ENCODE measurements at places on chromosomes 16 and 17.

DNA sequence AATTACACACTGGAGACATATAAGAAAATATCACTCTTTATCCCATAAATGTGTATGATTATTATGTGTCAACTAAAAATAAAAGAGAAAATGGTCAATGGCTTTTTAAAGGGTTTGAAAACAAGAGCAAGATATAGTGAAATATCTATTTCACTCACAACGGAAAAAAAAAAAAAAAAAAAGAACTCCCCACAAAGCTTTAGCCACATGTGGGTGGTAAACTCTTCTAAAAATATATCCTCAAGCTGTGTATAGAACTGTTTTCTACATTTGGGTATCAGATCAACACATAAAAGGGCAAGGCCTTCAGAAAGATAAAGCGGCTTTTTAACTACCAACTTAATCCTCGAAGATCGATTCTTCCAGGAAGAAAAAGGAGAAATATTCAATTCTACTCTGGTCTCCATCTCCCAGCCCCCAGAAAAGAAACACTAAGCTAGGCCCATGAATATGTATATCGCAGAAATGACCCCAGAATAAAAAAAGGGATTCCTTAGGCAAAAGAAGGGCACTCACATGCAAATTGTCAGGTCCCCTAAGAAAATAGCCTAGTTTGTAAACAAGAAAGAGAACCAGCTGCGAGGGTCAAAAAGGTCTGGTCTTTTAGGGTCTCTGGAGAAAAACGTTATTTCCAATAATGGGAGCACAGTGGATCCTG, 4.4 kb downstream of the LITAF start:
- no peak for DNase-seq

GRCh38 chr17:81027038-81027437, 7.9 kb upstream of the BAIAP2 start:
- no peak for DNase-seq

GRCh38 chr17:32142857-32143526, 690 bp downstream of the RHOT1 start:
- peak; percentile 32 for DNase-seq

GRCh38 chr16:12089492-12090150, 113.1 kb downstream of the SNX29 start:
- DNase-seq = peak; percentile 66

DNA sequence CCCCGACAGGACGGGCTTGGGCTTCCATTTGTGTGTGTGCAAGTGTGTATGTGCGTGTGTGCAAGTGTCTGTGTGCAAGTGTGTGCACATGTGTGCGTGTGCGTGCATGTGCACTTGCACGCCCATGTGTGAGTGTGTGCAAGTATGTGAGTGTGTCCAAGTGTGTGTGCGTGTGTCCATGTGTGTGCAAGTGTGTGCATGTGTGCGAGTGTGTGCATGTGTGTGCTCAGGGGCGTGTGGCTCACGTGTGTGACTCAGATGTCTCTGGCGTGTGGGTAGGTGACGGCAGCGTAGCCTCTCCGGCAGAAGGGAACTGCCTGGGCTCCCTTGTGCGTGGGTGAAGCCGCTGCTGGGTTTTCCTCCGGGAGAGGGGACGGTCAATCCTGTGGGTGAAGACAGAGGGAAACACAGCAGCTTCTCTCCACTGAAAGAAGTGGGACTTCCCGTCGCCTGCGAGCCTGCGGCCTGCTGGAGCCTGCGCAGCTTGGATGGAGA, 23.1 kb upstream of the ITGAX start:
- no peak for DNase-seq

DNA sequence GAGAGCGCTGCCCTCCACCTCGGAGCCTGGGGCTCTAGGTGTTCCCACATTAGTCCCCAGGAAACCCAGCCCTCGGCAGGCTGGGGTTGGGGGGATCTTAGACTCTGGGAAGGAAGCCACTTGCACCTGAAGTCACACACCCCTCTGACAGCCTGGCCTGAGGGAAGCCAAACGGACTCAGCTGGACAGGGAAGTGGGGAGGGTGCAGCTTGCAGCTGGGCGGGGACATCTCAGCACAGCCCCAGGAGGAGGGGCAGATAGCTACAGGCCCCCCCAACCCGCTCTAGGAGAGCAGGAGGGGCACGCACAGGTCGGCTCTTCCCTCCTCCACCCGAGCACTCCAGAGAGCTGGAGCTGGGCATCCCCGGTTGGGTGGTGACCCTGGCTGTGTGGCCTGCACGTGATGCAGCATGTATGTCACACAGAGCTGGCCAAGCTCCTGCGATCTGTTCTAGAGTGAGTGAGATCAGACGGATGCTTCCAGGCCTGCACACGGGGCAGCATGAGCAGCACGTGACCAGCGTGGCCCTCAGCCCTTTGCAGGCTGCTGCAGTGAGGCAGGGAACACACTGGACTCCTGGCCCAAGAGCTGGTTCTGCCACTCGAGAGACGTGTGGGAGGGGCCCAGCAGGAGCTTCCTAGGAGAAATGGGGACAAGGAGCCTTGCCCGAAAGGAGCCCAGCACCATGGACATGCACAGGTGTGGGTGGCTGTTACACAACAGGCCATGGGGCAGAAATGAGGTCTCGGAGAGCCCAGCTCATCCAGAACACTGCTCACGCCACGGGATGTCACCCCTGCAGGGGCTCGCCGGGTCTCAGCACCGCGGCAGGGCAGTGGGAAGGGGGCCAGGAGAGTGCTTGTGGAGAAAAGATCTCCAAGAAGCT, 15.4 kb downstream of the KIFC3 start:
- no peak for DNase-seq

GRCh38 chr17:49108318-49108717, 24.3 kb upstream of the B4GALNT2 start:
- DNase-seq = no peak

DNA sequence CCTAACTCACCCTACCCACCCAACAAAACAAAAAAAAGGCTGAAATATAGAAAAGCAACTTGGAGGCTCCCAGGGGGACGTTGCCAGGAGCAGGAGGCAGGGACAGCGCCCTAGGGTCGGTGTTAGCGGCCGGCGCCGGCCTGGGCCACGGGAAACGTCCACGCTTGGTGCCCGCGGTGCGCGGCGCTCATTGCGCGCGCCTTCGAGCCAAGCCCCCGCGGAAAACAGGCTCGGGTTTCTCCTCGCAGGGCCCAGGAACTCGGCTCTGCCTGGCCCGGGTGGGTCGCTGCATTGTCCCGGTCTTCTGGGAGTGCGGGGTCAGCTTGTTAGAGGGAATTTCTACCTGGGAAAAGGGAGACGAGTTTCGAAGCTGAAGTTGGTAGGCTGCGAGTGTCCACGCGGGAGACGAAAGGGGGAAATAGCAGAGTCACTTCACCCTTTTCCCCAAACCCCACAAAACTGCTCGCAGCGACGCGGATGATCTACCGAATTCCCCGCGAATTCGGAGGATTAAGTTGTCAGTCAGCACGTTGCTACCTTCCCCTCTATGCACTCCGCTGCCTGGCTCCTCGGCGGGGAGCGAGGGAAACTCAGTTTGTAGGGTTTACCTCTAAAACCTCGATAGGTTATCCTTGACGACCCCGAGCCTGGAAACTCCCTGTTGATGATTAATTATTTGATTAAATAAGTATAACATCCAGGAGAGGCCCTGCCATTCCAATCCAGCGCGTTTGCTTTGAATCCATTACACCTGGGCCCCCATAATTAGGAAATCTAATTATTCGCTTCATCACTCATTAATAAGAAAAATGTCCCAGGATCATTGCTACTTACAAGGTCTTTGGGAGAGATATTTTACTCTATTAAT, 751 bp upstream of the FOXC2 start:
- no peak for DNase-seq

DNA sequence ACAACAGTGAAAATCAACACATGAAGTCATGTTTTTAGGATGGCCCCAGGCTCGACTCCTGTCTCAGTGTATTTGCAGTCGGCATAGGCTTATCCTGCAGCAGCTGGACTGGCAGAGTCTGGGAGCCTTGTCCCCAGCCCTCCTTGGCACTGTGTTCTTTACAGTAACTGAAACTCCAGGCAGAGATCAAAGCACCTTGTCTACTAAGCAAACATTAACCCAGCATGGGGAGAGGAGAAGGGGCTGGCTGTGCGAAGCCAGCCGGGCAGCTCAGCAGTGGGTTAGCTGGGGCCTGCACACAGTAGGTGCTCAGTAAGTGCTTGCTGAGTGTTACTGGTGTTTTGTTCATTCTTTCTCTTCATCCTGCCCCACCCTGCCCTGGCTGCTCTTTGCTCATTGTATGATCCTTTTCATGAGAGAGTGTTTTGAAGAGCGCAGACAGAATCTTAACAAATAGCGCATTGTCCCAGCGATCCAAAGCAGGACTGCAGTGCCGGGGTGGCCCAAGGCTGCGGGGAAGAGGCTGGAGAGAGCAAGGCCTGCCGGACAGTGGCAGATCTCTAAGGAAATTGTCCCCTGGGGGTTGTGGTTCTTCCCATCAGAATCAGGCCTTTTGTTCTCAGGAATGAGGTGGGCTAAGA, 23.5 kb upstream of the ITGB4 start:
- DNase-seq = no peak

GRCh38 chr16:2223942-2224486, 623 bp downstream of the E4F1 start:
- peak; percentile 40 for DNase-seq

DNA sequence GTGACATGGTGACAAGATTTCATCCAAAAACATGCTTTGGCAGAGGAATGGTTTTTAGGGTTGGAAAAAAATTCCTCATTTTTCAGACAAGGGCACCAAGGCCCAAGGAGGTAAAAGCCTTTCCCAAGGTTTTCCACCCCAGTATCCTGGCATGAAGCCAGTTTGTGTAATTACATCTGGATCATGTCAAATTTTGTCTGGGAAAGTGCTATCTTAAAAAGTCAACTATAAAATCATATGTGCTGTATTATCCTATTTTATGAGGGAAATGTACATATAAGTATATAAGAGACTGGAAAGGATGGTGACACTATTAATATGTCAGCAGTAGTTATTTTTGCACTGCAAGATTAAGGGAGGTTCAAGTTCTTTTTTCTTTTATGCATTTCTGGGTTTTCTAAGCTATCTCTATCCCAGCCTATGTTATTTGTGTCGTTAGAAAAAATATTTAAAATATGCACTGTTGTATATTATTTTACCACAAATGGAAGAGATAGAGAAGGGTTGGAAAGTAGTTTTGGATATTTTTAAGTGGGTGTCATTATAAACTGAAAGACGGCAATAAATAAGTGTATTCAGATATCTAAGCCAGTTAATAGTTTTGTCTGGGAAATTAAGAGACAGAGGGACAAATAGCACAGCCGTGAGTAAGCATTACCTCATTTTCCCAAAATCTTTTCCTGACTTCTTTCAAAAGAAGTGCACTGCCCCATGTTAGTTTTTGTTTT, 13.5 kb upstream of the FBXO47 start:
- no peak for DNase-seq

DNA sequence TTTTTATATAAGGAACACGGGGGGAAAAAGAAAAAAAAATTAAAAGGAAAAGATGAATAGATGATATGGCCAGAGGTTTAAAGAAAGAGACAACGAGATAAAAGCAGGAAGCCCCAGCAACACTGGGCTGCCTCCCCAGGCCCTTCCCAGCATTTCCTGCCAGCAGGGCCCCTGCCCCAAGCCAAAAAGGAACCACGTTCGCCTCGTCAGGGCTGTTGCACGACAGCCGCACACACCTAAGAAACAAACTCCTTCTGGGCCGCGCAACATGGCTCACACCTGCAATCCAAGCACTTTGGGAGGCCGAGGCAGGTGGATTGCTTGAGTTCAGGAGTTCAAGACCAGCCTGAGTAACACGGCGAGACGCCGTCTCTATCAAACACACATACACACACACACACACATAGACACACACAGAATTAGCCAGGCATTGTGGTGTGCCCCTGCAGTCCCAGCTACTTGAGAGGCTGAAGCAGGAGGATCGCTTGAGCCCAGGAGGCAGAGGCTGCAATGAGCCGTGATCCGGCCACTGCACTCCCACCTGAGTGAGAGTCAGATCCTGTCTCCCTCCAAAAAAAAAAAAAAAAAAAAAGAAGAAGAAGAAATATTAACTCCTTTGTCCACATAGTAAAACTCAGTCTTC, 83.0 kb downstream of the ANKRD11 start:
- DNase-seq = peak; percentile 61

- no peak for DNase-seq
Observed at GRCh38 chr17:50363217-50364060, 9.5 kb downstream of the MRPL27 start.

DNA sequence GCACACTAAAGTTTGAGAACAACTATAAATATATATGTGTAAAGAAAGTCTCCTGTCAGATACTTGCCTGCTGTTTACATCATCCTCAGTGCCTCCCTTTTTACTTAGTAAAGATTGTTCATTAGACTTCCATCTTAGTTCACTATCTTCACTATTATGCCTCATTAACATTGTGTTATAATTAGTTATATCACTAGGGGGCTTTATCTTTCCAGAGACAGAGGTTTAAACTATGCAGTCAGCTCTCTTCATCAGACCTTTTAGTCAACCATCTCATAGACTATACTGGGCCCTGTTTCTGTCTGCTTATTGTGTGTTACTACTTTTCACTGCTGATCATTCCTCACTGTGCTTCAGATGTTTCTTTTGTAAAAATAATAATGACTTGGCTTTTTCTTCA, 630.8 kb upstream of the KIF2B start:
- no peak for DNase-seq

- DNase-seq = no peak
Observed at GRCh38 chr16:86939609-86940008, 361.3 kb downstream of the FOXL1 start.

DNA sequence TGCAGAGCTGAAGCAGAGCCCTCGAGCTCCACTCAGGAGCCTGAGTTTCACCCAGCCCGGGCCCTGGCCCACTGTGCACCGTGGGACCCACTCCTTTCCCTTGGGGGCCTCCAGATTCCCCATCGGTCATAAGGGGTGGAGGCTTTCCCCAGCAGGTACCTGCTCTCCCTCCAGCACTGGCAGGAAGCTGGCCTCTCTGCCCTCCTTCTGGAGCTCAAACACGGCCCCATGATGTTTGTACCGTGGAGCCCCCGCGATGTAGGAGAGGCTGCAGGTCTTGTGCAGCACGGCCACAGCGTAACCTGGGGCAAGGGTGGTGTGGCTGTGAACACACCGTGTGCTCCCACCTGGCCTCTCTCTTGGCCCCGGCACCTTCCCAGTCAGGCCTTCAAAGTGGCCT, 29.9 kb downstream of the HASPIN start:
- no peak for DNase-seq

GRCh38 chr17:42252597-42253550, 23.3 kb downstream of the STAT5B start:
- DNase-seq = no peak

- DNase-seq = no peak
Observed at GRCh38 chr17:40909755-40910154, 24.7 kb upstream of the KRT20 start.

DNA sequence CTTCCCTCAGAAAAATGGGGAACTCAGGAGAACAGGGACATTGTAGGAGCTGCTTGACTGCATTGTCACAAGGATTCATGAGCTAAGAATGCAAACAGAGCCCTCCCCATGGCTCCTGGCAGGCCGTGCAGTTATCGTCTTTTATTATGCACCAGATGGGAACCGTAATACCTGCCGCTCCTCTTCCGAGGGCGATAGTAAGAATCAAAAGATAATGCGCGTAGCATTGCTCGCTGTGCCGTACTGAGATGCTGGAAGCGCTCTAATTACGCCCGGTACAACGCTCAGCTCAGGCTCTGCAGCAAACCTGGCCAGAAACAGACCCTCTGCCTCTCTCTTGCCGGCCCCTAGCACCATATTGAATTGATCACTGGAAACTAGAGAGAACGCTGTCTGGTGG, 87.1 kb upstream of the PLCG2 start:
- DNase-seq = no peak

Measured in CD4-positive, alpha-beta T cell treated with Interleukin-17A for 4 hours (primary cell).